ENCODE measurements at places on chromosomes 7 and 10.

- DNase-seq = no peak
These were observed 203.4 kb upstream of the FRMD4A start for GRCh38 chr10:14534152-14534551.

DNA sequence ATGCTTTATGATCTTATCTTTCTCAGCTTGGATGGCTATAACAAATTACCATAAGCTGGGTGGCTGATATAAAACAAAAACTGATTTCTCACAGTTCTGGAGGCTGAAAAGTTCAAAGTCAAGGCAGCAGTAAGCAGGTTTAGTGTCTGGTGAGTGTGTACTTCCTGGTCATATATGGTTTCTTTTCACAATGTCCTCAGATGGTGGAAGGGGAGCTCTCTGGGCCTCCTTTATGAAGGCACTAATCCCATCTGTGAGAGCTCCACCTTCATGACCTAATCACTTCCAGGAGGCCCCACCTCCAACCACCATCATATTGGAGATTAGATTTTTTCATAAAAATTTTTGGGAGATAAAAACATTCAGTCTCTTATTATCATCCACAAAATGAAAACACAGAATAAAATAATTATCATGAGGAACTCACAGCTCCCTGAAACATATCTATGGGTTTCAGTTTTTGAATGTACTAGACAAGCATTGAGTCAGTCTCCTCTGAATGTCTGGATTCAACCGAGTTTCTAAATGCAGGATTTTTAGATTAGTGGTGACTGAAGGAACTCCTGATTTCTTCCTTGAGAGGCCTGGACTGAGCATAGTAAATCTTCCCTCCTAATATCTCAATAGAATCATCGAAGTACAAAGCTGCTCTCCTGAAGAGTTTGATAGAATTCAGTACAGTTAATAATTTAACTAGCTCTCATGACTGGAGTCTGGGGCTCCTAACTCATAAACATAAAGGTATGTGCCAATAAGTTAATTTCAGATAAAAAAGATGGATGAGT, 8.0 kb downstream of the CDC14C start:
- DNase-seq = no peak

DNA sequence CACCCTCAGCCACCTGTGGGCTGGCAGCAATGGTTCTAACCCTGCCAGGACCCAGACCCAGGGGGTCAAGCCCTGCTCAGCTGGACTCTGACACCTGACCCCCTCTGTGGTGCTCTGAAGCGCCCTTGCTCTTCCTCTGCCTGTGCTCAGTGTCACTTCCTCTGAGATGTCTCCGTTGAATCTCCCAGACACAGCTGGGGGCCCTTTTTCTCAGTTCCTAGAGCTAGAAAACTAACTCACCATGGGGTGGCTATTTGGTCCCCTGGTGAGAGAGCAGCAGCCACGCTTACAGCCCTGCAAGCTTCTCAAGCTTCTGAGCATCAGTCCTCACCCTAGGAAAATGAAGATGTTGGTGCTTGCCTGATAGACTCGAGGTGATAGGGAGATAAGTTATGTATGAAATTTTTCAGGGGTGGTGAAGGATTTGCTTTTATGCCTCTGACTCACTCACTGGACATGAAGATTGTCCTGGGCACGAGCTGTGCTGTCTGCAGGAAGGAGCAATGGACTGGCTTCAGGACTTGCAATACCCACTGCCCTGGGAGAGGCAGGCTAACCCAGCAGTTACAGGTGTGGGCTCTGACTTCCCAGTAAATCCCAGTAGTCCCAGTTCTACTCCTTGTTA, 29.6 kb downstream of the COL13A1 start:
- DNase-seq = no peak

DNA sequence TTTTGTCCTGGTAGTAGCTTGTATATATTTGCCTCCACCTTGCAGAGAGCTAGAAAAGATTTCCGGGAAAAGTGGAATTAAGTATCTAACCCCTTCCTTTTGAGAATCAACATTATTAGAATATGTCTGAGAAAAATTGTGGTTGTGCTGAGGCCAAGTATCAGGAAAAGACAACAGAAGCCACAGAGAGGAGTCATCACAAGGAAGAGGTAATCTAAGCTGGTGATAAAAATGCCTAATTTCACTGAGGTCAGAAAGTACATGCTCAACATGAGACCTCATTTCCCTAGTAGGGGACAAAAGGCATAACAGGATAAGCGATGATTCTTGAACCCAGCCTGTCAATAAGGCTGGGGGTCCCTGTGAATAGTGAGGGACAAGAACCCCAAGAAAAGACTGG, 97.0 kb upstream of the PDE1C start:
- DNase-seq = no peak

Data from OCI-LY7 (cell line).